ENCODE measurements at places on chromosomes 3 and 15. TPM values are rescaled to one million over a fixed set of nuclear protein-coding genes. Genes with fewer than 3 reads are reported as not detected.
A peak's percentile ranks its signal among the peaks of the same experiment; 100 is the strongest.

- H3K36me3 ChIP-seq, result no peaks in the 10 kb centered on the region
- no peak for DNase-seq
- no peaks in the 10 kb centered on the region for H3K27me3 ChIP-seq
These were observed 1.0 kb upstream of the COL7A1 start for GRCh38 chr3:48596157-48596556.

DNA sequence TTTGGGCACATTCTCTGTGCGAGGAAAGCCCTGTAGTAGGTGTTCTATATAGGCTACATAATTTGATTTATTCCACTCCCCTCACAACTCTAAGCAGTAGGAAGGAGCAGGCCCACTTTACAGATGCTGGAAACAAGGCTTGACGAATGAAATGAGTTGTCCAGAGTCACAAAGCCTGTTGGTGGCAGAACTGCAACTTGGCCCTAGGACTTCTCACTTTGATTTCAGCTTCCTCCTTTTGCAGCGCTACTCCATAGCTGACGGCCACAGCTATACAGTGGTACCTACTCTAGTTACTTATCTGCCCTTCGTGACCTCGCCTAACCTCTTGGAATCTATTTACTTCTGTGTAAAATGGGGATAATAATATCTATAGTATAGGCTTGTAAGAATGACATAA is 2.5 kb upstream of the IRAK2 start:
- peaks cover 18% of the 10 kb centered on the region for H3K4me1 ChIP-seq
- no peak overlapping the region for H3K27ac ChIP-seq
- DNase-seq, result no peak

The ISLR gene
- not detected for total RNA-seq

- no peaks in the 10 kb centered on the region for H3K36me3 ChIP-seq
- no peak overlapping the region for H3K4me3 ChIP-seq
- DNase-seq, result no peak
- no peaks in the 10 kb centered on the region for H3K27me3 ChIP-seq
- no peaks in the 10 kb centered on the region for H3K4me1 ChIP-seq
These were observed 743.3 kb upstream of the BCHE start for GRCh38 chr3:166580561-166580960.

- H3K36me3 ChIP-seq, result no peaks in the 10 kb centered on the region
- no peak overlapping the region for H3K4me3 ChIP-seq
- no peak for DNase-seq
- H3K27me3 ChIP-seq, result no peaks in the 10 kb centered on the region
These were observed 240.0 kb upstream of the CFAP20DC start for GRCh38 chr3:59289831-59290230.

The SERINC4 gene
- total RNA-seq, result 0.46 TPM

GRCh38 chr15:65209701-65210643 is 1.3 kb downstream of the CILP start:
- H3K27ac ChIP-seq, result peak overlapping the region; percentile 50
- H3K4me1 ChIP-seq, result peaks cover 34% of the 10 kb centered on the region
- DNase-seq, result peak; percentile 44
- H3K36me3 ChIP-seq, result no peaks in the 10 kb centered on the region
- H3K4me3 ChIP-seq, result no peak overlapping the region
- H3K27me3 ChIP-seq, result no peaks in the 10 kb centered on the region

The P2RY12 gene
- not detected for total RNA-seq

The GOLGA8M gene
- total RNA-seq, result not detected

GRCh38 chr3:123202451-123202850 is 708 bp downstream of the SEC22A start:
- no peaks in the 10 kb centered on the region for H3K36me3 ChIP-seq
- H3K4me3 ChIP-seq, result peak overlapping the region; percentile 74
- no peak overlapping the region for H3K27ac ChIP-seq
- DNase-seq, result no peak
- H3K27me3 ChIP-seq, result no peaks in the 10 kb centered on the region

- H3K27me3 ChIP-seq, result no peaks in the 10 kb centered on the region
- peaks cover 17% of the 10 kb centered on the region for H3K4me1 ChIP-seq
These were observed 27.8 kb downstream of the SHQ1 start for GRCh38 chr3:72820415-72820814.

The SLC28A2 gene
- total RNA-seq, result not detected

DNA sequence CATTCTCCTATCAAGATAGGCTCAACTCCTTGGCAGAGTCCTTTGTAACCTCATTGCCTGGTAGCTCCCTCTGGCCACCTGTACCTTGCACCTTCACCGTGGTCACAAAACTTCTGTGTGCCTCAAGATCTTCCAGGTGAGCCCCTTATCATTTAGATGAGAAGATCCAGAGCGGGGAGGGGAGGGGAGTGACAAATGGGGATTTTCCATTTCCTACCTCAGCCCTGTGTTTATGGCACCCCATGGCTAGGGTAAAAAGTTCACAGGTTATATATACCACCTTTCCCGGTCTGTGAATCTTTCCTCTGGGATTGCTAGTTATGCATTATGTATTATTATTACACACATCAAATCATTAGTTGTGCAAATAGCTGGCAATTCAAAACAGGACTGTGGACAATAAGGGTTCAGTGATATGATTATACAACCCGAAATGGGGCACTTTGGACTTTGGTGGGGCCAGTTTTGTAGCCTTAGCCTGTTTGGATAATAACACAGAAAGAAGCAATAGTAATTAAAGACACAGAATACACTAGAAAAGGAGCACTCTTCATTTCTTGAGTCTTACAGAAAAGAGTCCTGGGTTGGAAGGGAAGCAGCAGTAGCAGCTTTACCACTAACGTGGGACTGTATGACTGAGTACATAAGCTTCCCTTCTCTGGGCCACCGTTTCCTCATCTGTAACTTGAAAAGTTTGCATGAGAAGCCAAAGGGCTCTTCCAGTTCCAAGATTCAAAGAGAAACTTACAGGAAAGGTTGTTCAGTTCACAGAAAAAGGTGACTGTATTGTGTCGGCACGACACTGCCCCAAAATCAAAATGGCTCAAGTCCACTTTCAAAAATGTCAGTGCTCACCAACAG is 7.1 kb downstream of the TLE3 start:
- H3K27ac ChIP-seq, result no peak overlapping the region
- DNase-seq, result no peak
- peaks cover 43% of the 10 kb centered on the region for H3K4me1 ChIP-seq

GRCh38 chr3:155292133-155292532 is 1.4 kb downstream of the STRIT1 start:
- no peak overlapping the region for H3K27ac ChIP-seq
- DNase-seq, result no peak
- no peaks in the 10 kb centered on the region for H3K36me3 ChIP-seq
- H3K27me3 ChIP-seq, result no peaks in the 10 kb centered on the region
